ENCODE measurements at places on chromosomes 7 and 10. TPM values are rescaled to one million over a fixed set of nuclear protein-coding genes. Genes with fewer than 3 reads are reported as not detected.

- no peak overlapping the region for H3K4me3 ChIP-seq
- DNase-seq = no peak
- H3K27ac ChIP-seq = no peak overlapping the region
- H3K27me3 ChIP-seq = no peaks in the 10 kb centered on the region
- H3K36me3 ChIP-seq = no peaks in the 10 kb centered on the region
Measured at GRCh38 chr7:6402041-6402440, 45.7 kb downstream of the DAGLB start.

DNA sequence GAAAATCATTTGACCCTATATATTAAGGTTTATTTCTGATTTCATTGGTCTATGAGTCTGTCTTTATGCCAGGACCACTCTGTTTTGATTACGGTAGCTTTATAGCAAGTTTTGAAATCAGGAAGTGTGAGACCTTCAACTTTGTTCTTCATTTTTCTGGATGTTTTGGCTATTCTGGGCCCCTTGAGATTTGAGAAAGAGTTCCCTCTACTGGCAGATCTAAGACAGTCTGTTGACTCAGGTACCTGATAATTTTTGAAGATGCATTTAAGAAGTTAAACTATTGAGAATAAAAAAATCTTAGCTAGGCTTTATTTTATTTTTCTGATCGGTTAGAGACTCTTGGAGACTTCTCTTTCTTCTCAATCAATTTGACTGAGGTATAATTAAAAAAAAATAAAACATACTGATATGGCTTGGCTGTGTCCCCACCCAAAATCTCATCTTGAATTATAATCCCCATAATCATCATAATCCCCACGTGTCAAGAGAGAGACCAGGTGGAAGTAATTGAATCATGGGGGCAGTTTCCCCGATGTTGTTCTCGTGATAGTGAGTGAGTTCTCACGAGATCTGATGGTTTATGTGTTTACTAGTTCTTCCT is 209.2 kb downstream of the SNX10 start:
- no peaks in the 10 kb centered on the region for H3K27me3 ChIP-seq
- no peaks in the 10 kb centered on the region for H3K36me3 ChIP-seq
- H3K4me1 ChIP-seq = no peaks in the 10 kb centered on the region
- H3K4me3 ChIP-seq = no peak overlapping the region
- no peak overlapping the region for H3K27ac ChIP-seq

DNA sequence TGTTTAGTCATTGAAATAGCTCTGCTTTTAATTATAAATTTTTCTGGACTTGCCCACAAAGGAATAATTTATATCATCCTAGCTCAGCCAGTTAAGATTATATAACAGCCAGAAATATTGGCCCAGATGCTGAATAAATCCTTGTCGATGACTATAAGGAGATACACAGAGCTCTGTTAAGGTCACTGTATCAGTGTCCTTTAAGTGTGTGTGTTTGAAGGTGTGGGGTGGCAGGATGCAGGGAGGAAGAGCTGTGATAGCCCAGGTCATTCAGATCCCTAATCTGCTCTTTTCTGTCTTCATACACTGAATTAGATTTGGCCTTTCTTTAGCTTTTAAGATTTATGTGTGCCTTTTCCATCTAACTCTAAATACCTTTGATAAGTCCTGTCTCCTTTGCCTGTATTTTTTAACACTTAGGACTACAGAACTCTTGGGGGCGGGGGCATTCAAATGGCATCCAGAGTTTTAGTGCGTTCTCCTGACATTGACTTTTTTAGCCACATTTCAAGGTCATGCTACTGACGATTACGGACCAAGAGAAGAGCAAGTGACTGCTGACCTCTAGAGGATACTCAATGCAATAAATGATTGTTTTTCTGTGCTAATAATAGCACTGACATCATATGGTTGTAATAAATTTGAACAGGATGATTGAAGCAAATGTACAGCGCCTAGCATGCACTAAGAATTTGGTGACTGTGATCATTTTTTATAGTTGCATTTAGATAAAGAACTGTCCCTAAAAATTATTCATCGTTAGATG is 172.3 kb downstream of the CACNB2 start:
- H3K4me3 ChIP-seq = no peak overlapping the region
- no peak for DNase-seq
- peaks cover 6% of the 10 kb centered on the region for H3K4me1 ChIP-seq
- no peaks in the 10 kb centered on the region for H3K36me3 ChIP-seq
- H3K27ac ChIP-seq = peak overlapping the region; percentile 22

DNA sequence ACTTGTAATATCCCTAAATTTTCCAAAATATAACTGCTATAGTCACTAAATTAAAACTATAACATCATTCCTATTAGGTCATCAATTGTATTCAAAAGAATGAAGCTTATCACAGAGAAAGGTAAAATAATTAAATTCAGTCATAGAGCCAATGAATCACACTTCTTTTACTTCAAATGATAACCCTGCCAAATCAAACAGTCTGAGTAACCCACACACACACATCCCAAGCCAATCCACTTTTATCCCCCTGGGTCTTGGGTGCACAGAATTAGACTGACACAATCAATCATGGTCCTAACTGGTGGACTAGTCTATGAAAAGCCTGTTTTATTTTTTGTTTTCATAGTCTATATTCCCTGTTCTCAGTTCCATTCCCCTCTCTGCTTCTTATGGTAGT is 25.6 kb downstream of the CTNNA3 start:
- no peaks in the 10 kb centered on the region for H3K36me3 ChIP-seq
- H3K27ac ChIP-seq = no peak overlapping the region
- H3K4me1 ChIP-seq = no peaks in the 10 kb centered on the region
- DNase-seq = no peak
- H3K27me3 ChIP-seq = no peaks in the 10 kb centered on the region

- no peaks in the 10 kb centered on the region for H3K4me1 ChIP-seq
- no peaks in the 10 kb centered on the region for H3K27me3 ChIP-seq
- no peak overlapping the region for H3K27ac ChIP-seq
- H3K36me3 ChIP-seq = no peaks in the 10 kb centered on the region
Measured at GRCh38 chr7:102849079-102849478, 63.7 kb upstream of the LRRC17 start.

GRCh38 chr10:119159332-119159731 is 6.2 kb downstream of the SFXN4 start:
- H3K27me3 ChIP-seq = no peaks in the 10 kb centered on the region
- H3K36me3 ChIP-seq = no peaks in the 10 kb centered on the region
- no peak for DNase-seq

- H3K27me3 ChIP-seq = no peaks in the 10 kb centered on the region
- peak; percentile 33 for DNase-seq
- peak overlapping the region; percentile 78 for H3K4me3 ChIP-seq
Measured at GRCh38 chr10:112951359-112952281, 1.6 kb downstream of the TCF7L2 start.

- no peaks in the 10 kb centered on the region for H3K27me3 ChIP-seq
- H3K4me1 ChIP-seq = peaks cover 61% of the 10 kb centered on the region
- H3K27ac ChIP-seq = peak overlapping the region; percentile 69
Measured at GRCh38 chr10:929960-930624, 1.4 kb downstream of the LARP4B start.

GRCh38 chr7:7909376-7909775 is 59.2 kb upstream of the GLCCI1 start:
- no peak overlapping the region for H3K4me3 ChIP-seq
- H3K4me1 ChIP-seq = no peaks in the 10 kb centered on the region
- no peaks in the 10 kb centered on the region for H3K27me3 ChIP-seq
- DNase-seq = no peak
- H3K27ac ChIP-seq = no peak overlapping the region
- no peaks in the 10 kb centered on the region for H3K36me3 ChIP-seq

DNA sequence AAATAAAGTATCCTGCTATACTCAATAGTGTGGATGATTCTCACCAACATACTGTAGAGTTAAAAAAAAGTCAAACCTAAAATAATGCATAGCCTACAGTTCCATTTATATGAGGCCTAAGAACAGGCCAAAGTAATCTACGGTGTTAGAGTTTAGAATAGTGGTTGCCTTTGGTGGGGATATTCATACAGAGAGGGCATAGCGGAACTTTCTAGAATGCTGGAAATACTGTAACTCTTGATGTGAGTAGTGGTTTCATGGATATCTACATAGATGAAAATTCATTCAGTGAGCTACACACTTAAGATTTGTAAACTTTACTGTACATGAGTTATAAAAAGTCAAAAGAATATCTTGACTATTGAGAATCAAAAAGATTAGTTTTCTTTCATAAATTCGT is 349.9 kb upstream of the NFE2L3 start:
- no peaks in the 10 kb centered on the region for H3K4me1 ChIP-seq
- no peak for DNase-seq
- no peaks in the 10 kb centered on the region for H3K36me3 ChIP-seq
- H3K27me3 ChIP-seq = no peaks in the 10 kb centered on the region

- H3K4me3 ChIP-seq = no peak overlapping the region
- no peaks in the 10 kb centered on the region for H3K27me3 ChIP-seq
- DNase-seq = no peak
- no peak overlapping the region for H3K27ac ChIP-seq
- H3K4me1 ChIP-seq = no peaks in the 10 kb centered on the region
Measured at GRCh38 chr10:89440226-89441009, 26.1 kb downstream of the IFIT5 start.

- H3K4me1 ChIP-seq = no peaks in the 10 kb centered on the region
- H3K27me3 ChIP-seq = no peaks in the 10 kb centered on the region
- DNase-seq = no peak
Measured at GRCh38 chr7:113144817-113145216, 26.5 kb upstream of the SMIM30 start.

DNA sequence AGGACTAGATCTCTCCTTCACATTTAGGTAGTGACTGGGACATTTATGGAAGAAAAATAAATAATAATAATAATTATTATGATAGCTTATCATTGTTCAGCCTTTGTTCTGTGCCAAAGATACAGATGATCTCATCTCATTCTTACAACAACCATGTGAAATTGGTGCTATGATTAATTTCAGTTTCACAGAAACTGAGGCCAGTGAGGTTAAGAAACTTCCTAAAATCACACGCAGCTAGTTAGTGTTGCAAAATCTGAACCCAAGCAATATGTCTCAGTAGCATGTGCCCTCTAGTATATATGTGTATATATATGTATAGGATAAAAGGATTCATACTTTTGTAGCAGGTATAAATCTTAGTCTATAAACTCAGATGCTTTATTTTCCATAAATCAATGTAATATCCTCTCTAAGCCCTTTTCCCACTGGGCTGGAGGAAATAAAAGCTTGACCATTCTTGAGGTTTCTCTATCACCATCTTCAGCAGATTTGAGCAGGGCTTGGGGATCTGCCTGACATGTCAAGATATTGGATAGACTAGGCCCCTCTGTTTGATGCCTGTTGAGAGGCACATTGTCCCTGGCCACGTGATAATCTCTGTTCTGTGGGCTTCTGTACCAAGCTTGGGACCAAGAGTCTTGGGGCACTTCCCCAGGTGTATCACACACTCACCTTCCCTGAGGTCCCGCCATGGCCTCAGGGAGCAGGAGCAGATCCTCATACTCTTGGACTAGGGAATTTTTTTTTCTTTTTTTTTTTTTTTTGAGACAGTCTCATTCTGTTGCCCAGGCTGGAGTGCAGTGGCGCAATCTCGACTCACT is 172.6 kb upstream of the NRP1 start:
- no peak overlapping the region for H3K4me3 ChIP-seq
- H3K27me3 ChIP-seq = no peaks in the 10 kb centered on the region
- H3K36me3 ChIP-seq = no peaks in the 10 kb centered on the region
- DNase-seq = no peak
- H3K4me1 ChIP-seq = no peaks in the 10 kb centered on the region

DNA sequence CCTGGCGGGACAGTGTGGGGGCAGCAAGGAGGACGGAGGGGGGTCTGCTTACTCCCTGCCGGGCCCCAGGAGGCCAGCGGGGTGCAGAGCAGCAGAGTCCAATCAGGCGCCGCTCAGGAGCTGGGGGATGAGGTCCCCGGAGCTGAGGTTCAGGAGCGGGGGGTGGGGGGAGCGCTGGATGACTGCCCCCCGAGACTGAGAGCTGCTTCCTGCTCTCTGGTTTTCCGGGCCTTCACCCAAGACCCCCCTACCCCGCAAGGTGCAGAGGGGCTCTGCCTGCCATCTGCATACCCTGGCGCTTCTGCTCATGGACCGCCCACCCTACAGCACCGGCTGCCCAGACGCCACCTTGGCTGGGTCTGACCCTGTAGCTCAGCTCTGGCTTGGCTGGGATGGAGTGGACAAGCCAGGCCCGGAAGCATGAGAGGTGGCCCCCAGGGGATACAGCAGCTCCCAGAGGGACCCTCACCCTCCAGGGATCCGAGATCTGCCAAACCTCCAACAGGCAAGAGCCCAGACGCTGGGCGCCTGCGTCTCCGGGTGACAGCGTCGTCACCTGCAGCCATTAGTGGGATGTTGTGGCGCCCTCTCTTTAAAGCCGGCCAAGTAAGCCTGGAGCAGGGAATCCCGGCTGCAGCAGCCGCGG is 930 bp downstream of the KNDC1 start:
- no peak for DNase-seq
- peaks cover 57% of the 10 kb centered on the region for H3K27me3 ChIP-seq
- H3K4me3 ChIP-seq = peak overlapping the region; percentile 48
- peak overlapping the region; percentile 67 for H3K27ac ChIP-seq

GRCh38 chr10:125156739-125157480 is 3.5 kb downstream of the CTBP2 start:
- H3K36me3 ChIP-seq = no peaks in the 10 kb centered on the region
- H3K27ac ChIP-seq = peak overlapping the region; percentile 85
- peak overlapping the region; percentile 94 for H3K4me3 ChIP-seq
- no peak for DNase-seq
- H3K27me3 ChIP-seq = no peaks in the 10 kb centered on the region

DNA sequence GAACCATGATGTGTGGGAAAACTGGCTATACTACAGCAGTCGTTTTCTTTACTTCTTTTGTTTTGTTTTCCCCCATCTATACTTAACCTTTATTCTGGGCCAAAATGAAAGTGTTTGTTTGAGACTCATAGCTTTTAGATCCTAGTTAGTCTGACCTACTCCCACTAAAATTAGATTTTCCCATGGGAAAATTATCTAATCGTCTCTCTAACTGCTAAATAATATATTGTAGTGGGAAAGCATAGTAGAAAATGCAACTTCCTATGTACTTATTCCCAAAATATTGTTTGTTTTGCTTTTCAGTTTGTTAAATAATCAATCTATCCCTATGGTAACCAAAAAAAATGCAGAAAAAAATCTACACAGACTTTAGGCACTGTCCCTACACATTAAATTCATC is 96.6 kb downstream of the NOC3L start:
- H3K27me3 ChIP-seq = no peaks in the 10 kb centered on the region

- H3K4me1 ChIP-seq = peaks cover 59% of the 10 kb centered on the region
- no peak overlapping the region for H3K27ac ChIP-seq
- peak; percentile 35 for DNase-seq
Measured at GRCh38 chr10:490891-491571, 198.4 kb downstream of the DIP2C start.

GRCh38 chr10:71649631-71650030 is 69.9 kb downstream of the C10orf105 start:
- no peaks in the 10 kb centered on the region for H3K36me3 ChIP-seq
- H3K27ac ChIP-seq = no peak overlapping the region
- no peaks in the 10 kb centered on the region for H3K4me1 ChIP-seq
- no peaks in the 10 kb centered on the region for H3K27me3 ChIP-seq
- DNase-seq = no peak

The PAPSS2 gene
- 11.6 TPM for total RNA-seq

The CCDC136 gene
- 8.8 TPM for total RNA-seq

The GPR15LG gene
- total RNA-seq = not detected

The TUBB8 gene
- total RNA-seq = not detected

The ARF5 gene
- 132 TPM for total RNA-seq

The MGAM2 gene
- total RNA-seq = 7.3 TPM

The UPK3B gene
- total RNA-seq = 8.6 TPM

The RNF32 gene
- total RNA-seq = 0.42 TPM

Data from tibial nerve (tissue), 4 donors.